Bronchial epithelial cell (primary cell): ENCODE measurements at places on chromosomes 3 and 15.

DNA sequence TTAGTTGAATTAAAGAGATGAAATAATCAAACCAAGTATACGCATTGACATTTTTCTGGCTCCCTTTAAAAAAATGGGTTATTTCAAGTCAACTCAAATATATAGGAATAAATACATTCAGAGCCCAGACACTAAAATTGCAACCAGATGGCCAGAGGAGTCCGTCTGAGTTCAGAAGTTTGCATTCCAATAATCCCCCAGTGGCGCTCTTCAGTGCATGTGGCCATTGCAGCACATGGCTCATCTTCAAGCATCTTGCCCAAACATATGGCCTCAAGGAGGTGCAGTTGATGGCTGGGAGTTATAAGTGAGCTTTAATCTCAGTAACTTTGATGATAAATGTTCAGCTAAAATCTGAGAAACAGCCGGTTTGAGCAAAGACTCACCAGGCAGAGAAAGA lies 295.8 kb upstream of the LRRN1 start:
- no peak for DNase-seq

- DNase-seq, result no peak
These were observed 427.9 kb upstream of the RASGRP1 start for GRCh38 chr15:38992506-38992905.

DNA sequence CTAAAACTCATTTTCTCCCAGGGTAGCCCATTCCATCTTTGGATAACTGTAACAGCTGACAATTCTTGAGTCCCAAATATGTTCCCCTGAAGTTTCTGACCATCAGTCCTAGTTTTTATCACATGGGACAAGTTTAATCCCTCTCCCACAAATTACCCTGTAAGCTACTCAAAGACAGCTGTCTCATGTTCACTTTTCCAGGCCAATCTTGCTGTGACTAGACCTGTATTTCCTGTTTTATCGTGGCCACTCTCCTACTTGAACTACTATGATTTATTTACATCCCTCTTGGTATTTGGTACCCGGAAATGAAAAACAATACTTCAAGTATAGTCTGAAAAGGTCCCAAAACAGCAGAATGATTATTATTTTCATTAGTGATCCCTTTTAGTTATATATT lies 95.1 kb upstream of the MEX3B start:
- DNase-seq, result peak; percentile 79

DNA sequence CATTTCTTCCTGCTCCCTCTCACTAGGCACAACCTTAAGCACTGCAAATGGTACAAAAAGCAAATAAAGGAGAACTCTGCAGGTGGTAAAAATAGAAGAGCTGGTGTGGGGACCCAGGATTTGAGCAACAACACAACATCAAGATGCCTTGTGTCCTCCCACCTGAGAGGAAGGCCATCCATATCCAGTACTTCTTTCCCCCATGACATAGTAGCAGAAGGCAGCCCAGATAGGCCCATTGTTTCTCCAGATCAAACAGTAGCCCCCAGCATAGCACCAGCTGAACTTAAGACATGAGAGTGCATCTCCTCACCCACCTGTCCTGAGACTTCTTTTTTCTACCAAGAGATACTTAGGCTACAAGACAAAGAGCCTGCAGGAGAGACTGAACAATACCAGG lies 180.5 kb downstream of the GOLGA6L6 start:
- DNase-seq, result no peak

DNA sequence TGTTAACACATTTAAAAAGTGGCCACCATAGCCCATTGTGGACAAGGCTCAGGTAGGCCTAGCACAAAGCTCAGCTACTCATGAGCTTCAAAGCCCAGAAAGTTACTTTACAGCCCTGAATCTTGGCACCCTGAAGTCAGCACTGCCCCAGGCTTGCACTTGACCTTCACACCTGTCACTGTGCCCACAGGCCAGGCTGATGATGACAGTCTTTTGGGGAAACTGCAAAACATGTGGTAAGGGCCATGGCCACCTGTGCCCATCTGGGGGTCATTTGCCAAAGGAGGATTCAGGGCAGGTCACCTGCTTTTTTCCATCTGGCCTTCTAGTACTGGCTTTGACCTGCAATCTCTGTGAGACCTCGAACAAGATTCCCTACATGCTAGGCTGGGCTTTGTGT lies 11.0 kb downstream of the CHDH start:
- no peak for DNase-seq

- DNase-seq, result no peak
These were observed 83.9 kb upstream of the MYO5C start for GRCh38 chr15:52379395-52380106.

GRCh38 chr3:3353153-3353552 lies 173.7 kb upstream of the CRBN start:
- no peak for DNase-seq

DNA sequence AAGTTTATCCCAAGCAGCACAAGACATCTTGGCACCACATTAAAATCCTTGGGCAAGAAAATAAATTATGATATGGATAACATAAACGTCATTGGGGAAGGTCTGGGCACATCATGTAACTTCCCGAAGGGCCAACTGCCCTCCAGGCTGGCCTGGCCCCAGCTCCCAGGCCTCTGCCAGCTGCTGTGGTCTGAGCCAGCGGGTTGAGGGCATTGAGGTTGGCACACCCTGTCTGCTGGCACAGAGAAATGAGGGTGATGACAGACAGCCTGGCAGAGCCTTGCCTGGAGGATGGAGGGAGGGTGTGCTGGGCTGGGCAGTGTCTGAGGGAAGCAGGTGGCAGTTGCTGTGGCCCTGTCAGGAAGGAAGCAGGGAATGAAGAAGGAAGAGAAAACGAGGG lies 3.3 kb upstream of the RBSN start:
- no peak for DNase-seq

DNA sequence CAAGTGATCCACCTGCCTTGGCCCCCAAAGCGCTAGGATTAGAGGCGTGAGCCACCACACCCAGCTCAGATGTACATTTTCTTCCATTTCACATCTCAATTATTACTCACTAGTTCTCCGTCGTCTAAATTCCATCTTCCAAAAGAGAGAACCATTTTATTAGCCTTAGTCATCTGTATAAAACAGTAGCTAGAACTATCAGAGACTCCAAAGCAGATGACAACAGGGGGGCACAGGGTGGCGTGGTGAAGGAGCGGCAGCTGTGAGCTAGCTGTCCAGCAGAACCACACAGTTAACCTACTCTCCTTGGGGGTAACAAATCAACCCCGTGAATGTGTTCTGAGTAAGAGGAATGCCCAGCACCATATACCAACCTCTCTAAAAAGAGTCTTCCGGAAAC lies 7.1 kb downstream of the SLC25A20 start:
- no peak for DNase-seq

DNA sequence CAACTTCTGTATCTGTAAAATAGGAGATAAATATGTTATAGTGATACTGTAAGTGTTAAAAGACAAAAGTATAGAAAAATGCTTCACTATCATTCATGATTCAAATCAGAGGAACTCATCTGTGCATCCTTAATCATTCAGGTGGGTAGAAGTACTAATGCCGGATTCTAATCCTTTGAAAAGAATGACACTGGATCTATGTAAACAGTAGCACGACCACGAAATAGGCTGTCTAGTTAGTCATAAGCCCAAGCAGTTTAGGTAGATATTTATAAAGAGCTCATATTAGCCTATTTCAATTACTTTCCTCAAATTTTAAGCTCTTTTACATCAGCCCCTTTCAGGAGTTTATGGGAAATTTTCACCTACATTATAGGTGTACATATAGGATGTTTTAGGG lies 437.9 kb downstream of the SOX2 start:
- DNase-seq, result peak; percentile 57

DNA sequence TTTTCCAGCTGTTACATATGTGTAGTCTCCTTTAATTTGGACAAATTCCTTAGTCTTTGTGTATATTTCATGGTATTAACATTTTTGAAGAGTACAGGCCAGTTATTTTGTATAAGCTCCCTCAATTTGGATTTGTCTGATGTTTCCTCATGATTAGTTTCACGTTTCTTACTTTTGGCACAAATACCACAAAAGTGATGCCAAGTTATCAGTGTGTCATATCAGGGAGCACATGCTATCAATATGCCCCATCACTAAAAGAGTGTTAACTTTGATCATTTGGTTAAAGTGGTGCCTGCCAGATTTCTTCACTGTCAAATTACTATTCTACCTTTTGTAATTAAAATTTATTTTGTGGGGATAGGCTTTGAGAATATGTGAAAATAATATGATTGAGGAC lies 14.6 kb downstream of the PCNP start:
- DNase-seq, result no peak

DNA sequence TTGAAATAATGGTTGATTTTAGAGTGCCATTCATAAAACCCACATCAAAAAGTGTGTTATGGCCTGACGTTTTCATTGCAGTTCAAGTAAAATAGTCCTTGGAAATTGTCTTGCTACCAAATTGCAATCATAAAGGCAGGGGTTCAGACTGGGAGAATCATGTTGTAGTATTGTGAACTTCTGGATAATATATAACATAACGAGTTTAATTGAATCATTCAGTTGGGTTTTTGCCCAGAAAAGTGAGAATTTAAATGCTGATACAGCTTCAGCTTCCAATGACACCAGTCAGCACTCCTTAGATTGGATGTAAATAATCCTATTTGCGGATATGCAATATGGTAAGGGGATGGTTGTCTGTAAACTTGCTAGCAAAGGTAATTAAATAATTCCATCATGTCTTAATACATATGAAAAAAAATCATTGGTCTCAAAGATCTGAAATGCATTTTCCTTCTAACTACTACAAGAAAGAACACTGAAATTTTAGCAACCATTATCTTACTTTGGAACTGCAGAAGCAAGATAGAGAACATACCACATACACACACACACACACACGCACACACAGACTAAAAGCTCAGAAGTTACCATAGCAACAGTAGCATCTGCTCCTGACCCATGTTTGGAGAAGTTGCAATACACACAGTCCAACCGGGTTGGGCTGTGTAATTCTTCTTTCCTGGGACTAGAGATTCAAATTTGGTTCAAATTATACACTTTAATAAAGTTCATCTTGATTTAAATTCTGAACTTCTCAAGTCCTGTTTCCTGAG lies 686.2 kb upstream of the NR2F2 start:
- DNase-seq, result no peak

DNA sequence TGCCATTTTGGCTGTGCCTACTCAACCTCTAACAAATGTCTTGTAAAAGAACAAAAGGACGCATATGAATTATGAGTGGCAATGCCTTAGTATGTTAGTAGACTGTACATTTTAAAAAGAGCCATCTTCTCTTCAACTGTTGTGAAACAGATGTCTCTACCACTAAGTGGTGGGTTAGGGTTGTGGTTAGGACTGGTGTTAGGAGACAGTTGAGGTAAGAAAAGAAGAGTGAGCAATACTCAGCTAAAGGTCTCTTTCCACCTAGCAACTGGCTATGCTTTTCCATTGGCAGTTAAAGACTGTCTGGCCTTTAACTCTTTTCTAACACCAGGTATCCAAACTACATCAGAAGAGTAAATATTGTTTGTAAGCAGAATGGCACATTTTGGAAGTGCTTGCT lies 221.7 kb upstream of the TBC1D5 start:
- no peak for DNase-seq

DNA sequence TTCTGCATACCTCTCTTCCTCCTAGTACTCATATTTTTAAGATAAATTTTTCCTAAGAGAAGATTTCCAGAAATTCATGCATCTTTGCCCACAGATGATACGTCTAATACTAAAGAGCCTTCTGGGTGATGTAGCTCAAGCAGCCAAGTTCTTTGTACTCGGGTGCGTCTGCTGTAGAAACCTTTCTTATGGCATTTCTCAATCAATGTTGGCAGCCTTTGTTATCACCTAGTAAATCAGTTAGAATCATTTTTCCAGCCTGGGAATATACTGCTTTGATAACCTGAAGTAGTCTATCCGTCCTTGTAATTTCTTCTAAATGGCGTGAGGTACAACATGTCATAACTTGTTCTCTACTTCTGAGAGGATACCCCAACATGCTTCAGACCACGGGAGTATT lies 104.5 kb downstream of the GOLIM4 start:
- no peak for DNase-seq

- DNase-seq, result no peak
These were observed 178.1 kb downstream of the OPA1 start for GRCh38 chr3:193771011-193771652.

GRCh38 chr3:72265256-72266015 lies 480.5 kb upstream of the PROK2 start:
- peak; percentile 12 for DNase-seq

DNA sequence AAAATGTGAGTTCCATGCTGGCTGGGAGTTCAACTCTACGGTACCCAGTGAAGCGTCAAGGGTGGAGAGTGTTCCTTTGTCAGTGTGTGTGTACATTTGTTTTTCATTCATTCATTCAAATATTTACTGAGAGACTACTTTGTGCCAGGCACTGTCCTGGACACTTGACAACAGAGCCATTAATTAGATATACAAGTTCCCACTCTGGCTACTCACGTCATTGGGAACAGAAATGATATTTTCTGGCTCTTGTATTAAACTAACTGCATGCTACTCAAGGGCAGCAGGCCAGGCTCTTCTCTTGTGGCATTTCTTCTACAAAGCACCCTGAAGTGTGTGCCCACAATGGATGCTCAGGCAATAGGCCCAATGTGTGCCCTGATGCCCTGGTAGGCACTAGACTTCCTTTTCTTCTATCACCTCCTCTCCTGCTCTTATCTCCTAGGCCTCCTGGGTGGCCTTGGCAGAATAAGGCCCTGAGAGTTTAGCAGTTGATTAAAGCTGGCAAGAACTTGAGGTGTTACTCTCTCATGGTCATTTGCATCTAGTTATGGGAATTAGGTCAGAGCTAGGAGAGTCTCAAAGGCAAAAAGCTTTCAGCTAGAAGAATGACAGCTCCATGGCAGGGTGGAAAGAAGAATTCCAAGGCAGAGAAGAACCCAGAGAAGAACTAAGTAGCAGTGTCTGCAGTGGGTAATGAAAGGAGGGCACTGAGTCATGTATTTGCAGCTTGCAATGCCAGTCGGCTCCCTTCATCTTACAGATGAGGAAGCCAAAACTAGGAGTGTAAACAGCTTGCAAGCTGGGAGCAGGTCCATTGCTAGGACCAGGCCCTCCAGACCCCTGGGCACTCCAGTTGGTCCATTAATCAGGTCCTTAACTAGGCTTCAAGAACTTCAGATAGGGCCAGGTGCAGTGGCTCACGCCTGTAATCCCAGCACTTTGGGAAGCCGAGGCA lies 14.0 kb upstream of the SMAD3 start:
- DNase-seq, result peak; percentile 39
